Epithelial cell of esophagus (primary cell): ENCODE measurements at places on chromosomes 3 and 15.

GRCh38 chr3:87987952-87988351, 70.9 kb downstream of the CGGBP1 start:
- no peak for DNase-seq

- no peak for DNase-seq
Observed at GRCh38 chr15:79180318-79180717, 89.7 kb upstream of the RASGRF1 start.

GRCh38 chr3:3801494-3801841, 2.2 kb downstream of the LRRN1 start:
- DNase-seq: no peak

- DNase-seq: no peak
Observed at GRCh38 chr3:172125963-172126457, 86.6 kb downstream of the FNDC3B start.

DNA sequence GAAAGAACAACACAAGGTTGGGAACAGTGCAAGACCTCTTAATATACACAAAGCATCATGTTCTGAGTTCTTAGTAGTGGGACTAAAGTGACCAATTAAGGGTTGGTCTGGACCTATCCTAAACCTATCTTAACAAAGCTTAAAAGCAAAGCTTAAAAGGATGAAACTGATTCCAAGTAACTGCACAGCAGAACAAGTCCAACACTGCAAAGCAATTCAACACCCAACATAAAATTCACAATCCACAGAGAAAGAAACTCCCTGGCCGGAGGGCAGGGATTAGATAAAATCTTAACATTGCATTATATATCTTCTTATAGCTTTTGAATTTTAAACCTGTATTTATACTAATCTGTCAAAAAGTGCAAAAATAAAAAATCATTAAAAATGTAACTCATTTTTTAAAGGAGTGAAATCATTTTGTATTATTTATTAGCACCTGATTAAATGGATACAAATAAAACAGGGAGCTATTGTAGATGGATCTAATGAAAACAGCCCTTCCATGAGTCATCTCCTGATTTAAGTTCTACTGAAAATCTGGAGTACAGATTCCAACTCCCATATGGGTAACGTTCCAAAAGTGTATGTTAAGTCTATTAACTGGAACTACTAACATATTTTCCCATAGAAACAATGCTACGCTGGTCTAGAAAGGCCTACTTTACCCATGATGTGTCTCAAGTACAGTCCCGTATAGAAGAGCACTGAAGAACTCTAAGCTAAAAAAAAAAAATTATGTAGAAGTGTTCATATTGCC, 34.9 kb downstream of the PIK3R4 start:
- DNase-seq: no peak

DNA sequence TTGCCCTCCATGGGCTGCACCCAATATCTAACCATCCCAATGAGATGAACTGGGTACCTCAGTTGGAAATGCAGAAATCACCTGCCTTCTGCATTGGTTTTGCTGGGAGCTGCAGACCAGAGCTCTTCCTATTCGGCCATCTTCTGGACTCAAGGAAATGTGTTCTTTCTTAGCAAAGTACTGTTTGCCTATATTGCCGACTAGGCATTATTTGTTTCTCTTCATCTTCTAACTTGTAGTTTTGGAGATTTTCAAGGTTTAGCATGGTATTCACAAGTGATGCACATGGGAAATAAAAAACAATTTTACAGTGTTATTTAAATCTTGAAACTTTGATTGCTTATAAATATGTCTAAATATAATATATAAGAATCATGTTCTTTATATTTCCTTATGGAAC, 377.8 kb upstream of the POU1F1 start:
- no peak for DNase-seq

GRCh38 chr3:144831955-144832716, 860.5 kb downstream of the DIPK2A start:
- DNase-seq: no peak

DNA sequence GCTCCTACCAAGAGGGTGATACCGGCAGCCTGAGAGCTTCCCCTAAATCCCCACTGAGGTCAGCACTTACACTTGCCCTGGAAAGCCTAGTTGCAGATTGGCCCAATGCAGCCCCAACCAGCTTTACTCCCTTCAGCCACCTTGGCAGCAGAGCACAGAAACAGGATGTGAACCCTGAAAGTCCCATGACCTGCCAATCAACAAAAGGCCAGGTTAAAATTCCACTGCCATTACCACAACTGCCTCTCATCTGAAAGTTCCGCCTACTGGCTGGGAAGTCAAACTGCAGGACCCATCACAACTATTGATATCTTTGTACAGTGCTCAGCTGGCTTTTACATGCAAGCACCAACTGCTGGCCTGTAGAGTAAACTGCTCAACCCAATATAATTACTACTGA, 156.2 kb downstream of the ZMAT3 start:
- no peak for DNase-seq

DNA sequence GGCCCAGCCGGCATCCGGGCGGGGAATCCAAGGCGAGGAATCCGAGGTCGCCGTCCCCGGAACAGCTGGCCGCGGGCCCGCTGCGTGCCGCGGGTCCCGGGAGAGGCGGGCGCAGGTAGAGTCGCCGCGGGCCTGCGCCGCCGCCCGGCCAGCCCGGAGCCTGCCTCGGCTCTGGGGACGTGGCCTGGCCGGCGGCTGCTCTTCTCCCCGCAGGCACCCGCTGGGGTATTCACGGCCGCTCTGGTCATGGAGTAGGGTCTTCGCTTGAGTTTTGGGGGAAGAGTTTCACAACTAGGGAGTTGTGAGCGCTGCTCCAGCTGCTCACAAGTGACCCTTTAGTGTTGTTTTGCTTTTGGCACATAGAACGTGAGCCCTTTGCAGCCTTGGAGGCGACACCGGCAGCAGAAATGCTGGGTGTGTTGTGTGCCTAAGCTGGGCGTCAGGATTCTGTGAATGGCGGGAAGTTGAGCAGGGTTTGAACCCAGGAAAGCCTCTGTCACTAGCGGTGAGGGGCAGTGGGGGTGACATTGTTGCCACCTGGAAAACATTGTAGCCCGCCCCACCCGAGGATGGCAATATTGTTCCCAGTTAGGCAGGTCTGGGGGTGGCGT, 4.0 kb downstream of the TRIM71 start:
- DNase-seq: no peak

DNA sequence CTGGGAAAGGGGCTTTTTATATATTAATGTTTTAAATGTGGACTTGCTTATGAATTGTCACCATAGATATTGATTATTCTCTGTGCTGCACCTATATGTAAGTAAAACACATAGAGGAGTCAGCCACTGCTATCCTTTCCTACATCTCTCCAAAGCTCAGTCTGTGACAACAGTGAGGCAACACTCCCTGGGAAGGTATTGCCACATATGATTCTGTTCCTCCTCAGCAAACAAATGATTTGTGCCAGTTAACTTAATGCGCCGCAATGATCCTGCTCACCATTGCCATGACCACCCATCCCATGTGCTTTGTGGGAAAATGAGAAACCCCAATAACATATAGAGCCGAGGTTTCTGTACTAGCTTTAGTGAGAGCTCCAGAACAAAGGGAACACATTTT, 75.1 kb upstream of the FBN1 start:
- DNase-seq: peak; percentile 18

GRCh38 chr3:52002748-52003147, 7.1 kb upstream of the RPL29 start:
- no peak for DNase-seq
